Activated T-helper 1 cell treated with anti-CD3 and anti-CD28 coated beads, Interleukin-12 subunit alpha, Interleukin-12 subunit beta, Interleukin-2, Interleukin-4 antibody, amounts not matched to agents 30 ng/mL and 10 ng/mL and 1 ng/mL, durations not matched to agents 14 hours and 24 hours and 36 hours (primary cell): ENCODE measurements at places on chromosomes 16 and 17.
A peak's percentile ranks its signal among the peaks of the same experiment; 100 is the strongest.

GRCh38 chr17:57086069-57086930 is 1.3 kb downstream of the AKAP1 start:
- DNase-seq = peak; percentile 22

- no peak for DNase-seq
These were observed 16.6 kb downstream of the MYH3 start for GRCh38 chr17:10640475-10640874.

DNA sequence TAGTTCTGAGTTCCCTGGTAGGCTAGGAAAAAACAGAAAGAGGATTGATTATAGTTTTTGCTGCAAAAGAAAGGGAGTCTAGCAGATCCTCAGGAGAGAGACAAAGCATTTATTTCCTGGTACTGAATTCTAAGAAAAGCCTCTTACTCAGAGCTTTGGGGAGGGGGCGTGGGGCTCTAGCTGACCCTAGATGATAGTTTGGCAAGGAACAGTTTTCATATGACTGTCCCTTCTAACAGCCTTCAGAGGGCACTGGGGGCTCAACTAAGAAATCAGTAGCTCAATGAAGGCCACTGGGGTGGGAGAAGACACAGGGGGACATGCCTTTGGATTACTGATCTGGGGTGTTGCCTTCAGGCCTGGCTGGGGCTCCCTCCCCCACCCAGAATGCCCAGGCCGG is 4.0 kb downstream of the CA7 start:
- no peak for DNase-seq

GRCh38 chr17:72569148-72569946 is 448.5 kb downstream of the SOX9 start:
- DNase-seq = no peak

DNA sequence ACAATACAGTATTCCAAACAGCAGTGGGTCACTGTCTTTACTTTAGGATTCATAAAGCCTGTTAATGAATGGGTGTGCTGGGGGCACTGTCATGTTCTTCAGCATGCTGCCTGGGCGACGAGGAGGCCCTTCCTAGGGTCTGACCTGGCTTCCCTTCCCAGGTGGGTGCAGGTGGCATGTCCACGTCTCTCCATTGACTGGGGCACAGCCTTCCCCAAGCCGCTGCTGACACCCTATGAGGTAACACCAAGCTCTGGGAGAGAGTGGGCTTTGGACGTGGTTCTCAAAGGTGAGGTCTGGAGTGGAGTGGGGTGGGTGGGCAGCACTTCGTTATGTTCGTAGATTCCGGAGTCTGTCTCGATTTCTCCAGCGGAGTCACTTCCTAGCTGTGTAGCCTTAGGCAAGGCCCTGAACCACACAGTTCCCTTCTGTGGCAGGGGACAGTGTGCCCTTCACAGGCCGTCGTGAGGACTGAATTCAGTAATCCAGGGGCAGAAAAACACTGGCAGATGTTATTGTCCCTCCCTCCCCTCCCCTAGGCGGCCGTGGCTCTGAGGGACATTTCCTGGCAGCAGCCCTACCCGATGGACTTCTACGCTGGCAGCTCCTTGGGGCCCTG is 771 bp upstream of the OVCA2 start:
- no peak for DNase-seq

DNA sequence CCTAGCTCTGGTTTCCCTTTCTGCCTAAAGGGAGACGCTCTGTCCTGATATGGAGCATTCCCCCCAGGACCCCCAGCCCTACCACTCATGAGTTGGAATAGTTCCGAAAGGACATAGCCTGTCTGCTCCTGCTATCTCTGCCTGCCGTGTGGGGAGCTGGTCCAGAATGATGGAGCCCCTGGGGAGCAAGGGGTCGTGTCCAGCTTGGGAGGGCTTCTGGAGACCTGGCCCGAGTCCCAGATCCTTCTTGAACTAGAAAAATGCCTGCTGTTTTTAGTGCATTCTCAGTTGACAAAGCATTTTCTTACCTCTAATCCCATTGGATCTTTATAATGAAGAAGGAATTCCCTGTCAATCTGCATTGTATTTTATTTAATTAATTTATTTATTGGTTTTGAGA is 9.1 kb upstream of the GRN start:
- DNase-seq = no peak

- DNase-seq = no peak
These were observed 75.9 kb downstream of the NLK start for GRCh38 chr17:28118362-28118761.

- DNase-seq = no peak
These were observed 1.0 kb upstream of the CDH16 start for GRCh38 chr16:66919569-66920298.

DNA sequence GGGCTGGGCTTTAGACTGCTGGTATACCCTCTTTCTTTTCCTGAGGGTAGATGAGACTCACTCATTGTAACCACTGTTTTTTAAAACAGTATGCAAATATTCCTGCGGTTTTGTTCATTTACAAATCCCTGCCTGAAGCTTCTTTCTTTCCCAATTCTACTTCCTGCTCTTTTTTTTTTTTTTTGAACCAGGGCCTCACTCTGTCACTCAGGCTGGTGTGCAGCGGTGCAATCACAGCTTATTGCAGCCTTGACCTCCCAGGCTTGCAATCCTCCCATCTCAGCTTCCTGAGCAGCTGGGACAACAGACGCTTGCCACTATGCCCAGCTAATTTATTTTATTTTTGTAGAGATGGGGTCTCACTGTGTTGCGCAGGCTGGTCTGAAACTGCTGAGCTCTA is 8.0 kb upstream of the SULT1A1 start:
- no peak for DNase-seq
